ENCODE measurements at places on chromosomes 6 and 20.

- DNase-seq = no peak
These were observed 618.5 kb upstream of the MMS22L start for GRCh38 chr6:97901531-97901930.

- DNase-seq = no peak
These were observed 6.6 kb downstream of the KLHL31 start for GRCh38 chr6:53658992-53659391.

GRCh38 chr20:8721098-8721497, 347.8 kb upstream of the PLCB4 start:
- peak; percentile 60 for DNase-seq

GRCh38 chr6:130900913-130901312, 73.7 kb downstream of the SMLR1 start:
- no peak for DNase-seq

- DNase-seq = no peak
These were observed 46.9 kb downstream of the DACT2 start for GRCh38 chr6:168272415-168273325.

GRCh38 chr6:87723170-87724078, 21.4 kb upstream of the AKIRIN2 start:
- peak; percentile 71 for DNase-seq

GRCh38 chr6:154370545-154370944, 13.9 kb upstream of the IPCEF1 start:
- DNase-seq = no peak

- no peak for DNase-seq
These were observed 4.1 kb downstream of the ZC3H12D start for GRCh38 chr6:149480502-149481280.

DNA sequence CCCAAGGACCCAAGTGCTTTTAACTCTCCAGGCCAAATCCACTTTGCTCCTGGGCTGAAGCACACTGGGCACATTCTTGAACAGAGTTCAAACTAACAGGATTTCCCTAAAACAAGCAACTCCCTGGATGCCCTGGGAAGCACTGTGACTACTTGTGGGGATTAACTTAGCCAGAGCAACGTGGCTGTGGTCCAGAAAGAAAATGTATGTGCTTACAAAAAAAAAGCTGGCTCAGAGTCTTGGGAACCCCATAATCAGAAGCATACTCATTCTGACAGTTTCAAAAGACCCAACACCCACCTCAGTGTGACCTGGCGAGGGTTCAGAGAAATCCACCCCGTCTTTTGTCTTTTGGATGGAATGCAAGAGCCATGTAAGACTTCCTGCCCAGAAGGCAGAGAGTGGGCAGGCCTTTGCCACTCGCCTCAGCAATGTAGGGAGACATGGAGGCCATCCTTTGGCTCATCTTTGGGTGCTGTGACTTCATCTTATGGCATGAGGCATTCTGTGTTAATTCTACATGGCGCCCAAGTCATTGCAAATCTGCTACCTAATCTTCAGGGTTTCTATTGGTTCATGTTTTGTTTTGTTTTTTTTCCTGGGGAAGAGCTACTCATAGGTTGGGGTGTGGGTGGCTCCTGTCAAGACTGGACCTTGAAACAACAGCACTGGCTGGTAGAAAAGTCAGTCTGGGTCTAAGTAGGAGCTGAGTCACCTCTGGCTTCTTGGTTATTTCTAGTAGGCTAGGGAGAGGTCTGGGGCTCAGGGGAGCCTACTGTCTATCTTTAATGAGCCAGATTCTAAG, 248.6 kb upstream of the SUPT3H start:
- DNase-seq = no peak

- no peak for DNase-seq
These were observed 14.7 kb downstream of the FAM110A start for GRCh38 chr20:848193-848592.

DNA sequence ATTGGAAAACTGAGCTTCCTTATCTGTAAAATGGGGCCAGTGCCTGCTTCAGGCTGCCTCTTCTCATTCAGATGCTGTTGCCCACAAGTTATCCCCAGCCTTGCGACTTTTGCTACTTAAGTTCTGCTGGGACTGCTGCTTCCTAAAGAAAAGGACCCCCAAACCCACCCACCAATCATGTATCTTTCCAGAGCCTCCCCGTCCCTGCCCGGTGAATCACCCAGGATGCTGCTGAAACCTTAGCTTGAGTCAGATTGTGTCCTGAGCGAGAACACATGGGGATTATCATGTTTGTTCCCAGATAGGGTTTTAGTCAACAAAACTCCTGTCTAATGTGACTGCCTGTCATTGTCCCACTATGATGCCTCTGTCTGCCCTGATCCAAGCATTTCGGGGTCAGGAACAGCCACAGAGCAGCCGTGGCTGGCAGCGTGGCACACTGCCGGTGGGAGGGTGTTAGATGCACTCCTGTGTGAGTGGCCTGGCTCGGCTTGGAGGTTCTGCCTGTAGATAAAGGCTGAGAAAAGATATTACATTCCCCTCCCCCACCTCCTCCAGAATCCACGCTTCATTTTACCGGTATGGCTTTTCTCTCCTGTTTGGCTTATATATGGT, 79.9 kb downstream of the TOX2 start:
- DNase-seq = no peak

- no peak for DNase-seq
These were observed 248.1 kb downstream of the CD109 start for GRCh38 chr6:73943930-73944652.
